ENCODE measurements at places on chromosomes 7 and 10. TPM values are rescaled to one million over a fixed set of nuclear protein-coding genes. Genes with fewer than 3 reads are reported as not detected.

DNA sequence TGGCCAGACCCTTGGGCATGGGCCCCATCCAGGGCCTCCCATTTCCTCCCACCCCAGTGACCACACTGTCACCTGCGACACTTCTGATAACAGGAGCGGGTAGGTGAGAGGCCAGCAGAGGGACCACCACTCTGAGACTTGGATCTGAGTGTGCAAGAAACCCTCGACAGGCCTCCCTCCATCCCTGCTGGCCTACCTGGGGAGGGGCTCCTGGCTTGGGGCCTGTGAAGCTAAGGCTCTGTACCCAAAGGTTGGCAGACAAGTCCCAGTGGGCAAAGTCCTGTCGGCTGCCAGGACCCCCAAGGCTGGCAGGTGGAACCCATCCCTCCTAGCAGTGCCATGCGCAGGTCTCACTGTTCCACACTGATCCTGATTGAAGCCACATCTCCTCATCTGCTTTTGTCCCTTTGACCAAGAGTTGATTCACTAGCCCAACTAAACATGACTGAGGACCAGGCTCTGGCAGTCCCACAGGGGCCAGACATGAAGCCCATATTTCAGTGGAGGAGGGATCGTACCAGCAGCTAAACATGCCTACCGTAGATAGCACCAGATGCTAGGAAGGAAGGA, 1.2 kb upstream of the PGAM2 start:
- DNase-seq: no peak

DNA sequence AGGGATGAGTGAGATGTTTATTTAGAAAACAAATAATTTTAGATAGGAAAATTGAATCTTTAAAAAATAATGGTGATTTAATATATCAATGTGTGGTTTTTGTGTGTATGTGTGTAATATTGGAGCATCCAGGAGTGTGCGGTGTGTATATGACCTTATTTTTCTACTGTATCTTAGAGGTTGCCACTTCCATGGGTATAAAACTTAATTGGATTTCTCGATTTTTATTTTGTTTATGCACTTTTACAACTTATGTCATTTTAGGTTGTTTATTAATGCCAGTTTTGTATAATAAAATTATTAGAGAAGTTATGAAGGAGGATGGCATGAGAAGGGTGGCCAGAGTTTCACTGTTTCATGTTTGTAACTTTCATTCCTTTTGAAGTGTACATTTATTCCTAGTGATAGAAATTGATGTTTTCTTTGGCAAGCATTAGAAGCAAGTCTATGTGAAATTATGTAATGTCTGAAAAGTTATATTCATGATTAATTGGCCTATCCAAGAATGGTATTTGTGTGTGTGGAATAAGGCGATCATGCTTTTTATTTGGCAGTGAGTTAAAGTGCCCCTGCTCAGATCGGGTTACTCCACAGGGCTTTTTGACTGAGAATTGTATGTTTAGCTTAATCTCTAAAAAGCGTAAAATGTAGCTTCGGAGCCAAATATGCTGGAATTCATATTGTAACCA, 110.3 kb downstream of the KAT6B start:
- DNase-seq: no peak

Gene HIPK2
- 9.8 TPM for total RNA-seq

DNA sequence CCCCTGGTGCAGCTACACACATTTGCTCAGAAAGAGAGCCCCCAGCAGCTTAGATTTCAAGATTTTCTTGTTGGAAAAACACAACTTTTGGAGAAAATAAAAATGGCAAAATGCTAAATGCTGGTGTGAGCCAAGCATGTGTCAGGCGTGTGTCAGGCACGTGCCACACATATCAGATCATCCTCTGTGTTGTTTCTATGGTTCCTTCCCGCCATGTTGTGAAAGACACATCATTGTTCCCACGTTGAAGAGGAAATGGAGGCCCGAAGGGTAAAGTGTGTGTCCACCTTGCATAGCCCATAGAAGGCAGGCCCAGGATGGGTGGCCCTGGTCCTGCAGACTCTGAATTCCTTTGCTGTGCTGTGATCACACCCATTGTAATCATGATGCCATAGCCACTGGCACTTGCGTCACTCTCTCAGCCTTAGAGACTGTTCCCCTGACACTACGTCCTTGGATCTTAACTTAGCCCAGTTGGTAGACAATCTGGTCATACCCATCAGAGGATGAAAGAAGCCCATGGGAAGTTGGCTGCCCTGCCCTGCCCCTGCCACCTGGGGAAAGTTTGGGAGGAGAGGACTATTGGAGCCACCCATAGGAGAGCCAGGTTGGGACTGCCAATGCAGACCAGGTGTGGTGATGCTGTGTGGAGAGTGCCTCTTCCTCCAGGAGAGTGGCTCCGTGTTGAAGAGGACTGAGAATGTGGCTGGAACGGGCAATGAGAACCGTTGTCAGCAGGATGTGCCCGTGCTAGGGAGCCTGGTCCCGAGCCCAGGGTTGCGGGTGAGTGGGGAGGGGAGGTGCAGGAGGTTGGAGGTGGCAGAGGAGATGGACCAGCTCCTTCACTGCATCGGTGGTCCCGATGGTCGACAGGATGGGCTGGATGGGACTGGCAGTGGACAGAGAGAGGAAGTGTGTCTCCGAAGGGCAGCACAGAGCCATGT, 65.6 kb upstream of the IGFBP3 start:
- DNase-seq: no peak

DNA sequence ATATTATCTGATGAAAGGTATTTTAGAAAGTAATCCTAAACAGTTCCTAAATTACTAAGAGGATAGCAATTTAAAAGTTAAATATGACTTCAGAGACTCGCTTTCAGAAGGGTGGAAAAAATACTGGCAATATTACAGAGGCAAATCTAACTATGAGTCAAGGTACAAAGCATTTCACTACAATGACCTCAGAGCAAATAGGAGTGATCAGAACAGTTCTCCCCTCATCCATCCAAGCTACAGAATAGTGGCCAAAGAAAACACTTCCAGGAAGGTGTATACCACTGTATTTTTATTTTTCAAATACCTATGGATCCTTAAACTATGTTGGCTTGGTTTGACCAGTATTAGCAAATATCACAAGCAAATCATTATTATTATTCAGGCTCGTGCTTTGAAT, 112.8 kb upstream of the ODAD2 start:
- DNase-seq: no peak

DNA sequence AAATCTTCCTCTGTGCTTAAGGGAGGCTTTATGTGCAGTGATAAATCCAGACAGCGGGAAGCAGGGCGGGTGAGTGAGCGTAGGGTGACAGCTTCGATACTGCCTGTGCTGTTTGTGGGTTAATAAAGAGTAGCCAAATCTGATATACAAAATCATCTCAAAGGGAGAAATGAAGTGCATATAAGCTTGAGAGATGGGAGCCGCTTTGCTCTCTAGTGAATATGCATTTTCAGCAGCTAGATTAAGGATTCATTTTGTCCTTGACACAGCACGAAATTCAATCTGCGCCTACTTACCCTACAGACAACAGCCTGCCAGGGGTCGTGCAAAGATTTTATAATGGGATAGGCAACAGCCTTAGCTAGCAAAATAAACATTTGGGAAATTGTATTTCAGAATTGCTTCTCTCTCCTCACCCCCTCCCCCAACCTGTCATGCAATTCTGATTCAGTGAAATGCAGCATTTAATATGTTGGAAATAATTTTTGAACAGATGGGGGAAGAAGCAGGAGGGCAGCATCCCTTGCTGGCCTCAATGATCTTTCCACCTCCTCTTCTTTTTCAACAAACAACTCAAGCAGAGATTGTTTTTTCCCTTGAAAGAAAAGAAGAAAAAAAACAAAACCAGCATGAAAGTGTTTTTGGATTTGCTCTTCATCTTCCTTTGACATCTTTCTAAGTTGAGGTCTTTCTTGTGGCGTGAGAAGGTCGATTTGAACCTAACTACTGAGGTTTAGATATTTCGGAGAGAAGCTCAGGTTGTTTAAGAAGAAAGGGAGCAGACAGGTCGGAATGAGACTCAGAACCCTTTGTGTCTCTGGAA, 117.9 kb downstream of the AOAH start:
- no peak for DNase-seq

GRCh38 chr7:151035026-151035717, 6.9 kb downstream of the ABCB8 start:
- DNase-seq: no peak

DNA sequence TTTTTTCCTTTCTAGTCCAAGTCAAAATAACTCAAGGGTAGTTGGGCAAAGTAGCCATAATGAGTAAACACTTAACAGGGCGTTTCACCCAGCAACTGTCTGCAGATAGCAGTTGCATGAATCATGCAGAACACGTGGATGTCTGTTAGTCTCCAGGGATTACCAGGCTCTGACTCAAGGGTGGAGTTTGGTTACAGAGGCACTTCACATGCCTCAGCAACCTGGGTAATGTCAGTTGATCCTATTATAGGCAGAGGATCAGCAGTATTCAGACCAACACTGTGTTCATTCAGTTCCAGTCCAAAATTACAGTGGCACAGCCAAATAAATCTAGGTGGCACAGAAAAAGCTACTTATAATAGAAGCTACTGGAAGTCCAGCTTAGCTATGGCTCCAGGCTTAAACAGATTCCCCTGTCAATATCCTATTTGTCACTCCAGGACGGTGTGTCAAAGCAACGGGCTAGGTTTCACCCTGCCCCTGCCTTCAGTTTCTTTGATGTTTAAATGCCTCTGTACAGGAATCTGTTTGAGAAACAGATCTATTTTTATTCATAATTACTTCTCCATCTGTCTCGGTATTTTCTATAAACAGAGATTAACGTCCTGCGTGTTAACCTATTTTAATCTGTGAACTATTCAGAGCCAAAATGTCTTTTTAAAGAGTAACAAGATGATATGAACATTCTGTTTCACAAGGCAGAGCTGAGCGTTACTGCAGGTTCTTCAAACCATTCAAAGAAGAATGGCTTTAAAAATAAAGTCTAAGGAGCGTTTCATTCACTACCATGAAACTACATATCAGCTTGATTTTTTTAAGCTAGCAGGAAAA, 162.6 kb upstream of the AKR1E2 start:
- DNase-seq: peak; percentile 70
